ENCODE measurements at places on chromosomes 16 and 17.

GRCh38 chr16:31183432-31184428 lies 3.8 kb downstream of the FUS start:
- DNase-seq: no peak

DNA sequence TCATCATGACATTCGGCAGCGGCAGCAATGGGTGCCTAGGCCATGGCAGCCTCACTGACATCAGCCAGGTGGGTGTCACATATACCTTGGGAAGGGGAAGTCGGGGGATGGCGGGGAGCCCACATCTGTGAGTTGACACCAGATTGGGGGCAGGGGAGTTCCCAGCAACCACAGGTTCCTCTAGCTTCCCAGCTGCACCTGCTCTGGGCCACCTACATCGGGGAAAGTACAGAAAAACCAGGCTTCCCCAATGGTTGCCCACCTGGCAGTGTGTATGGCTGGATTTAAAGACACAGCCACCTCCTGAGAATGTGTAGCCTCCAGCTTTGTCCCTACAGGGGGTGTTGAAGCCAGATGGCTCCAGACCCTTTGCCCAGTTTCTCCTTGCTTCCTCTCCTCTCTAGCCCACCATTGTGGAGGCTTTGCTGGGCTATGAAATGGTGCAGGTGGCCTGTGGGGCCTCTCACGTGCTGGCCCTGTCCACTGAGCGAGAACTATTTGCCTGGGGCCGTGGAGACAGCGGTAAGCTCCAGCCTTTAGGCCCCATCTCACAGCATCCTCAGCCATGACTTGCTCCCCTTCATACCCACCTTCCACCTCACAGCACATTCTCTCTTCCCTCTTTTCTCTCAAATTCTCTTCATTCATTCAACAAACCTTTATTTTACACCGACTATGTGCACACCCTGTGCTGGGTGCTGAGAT lies 5.0 kb upstream of the TRAF4 start:
- peak; percentile 91 for DNase-seq

DNA sequence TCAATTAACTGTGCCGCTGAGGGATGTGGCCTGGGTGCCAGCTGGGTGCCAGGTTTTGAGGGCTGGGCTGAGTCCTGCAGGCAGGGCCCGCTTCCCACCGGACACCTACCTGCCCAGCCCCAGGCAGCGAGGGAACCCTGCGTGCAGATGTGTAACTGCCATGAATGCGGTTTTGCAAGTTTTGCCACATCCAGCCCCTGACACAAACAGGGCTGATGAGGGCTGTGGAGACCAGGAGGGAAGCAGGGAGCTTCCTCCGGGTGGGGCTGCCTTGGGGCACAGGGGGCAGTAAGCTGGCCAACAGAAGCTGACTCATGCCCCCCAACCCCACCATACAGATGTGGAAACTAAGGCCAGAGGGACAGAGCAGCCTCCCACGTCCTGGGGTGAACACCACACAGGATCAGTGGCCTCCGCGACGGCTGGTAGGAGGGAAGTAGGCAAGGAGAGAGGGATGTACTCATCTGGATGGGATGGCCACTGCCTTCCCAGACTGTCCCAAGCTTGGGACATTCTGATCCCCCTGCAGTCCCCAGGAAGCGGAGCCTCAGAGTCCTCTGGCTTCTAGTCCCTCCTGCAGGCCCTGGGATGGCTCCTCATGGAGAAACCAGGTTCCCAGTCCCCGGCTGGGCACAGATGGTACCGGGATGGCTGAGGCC lies 1.6 kb downstream of the UBALD1 start:
- DNase-seq: no peak

- DNase-seq: no peak
Measured at GRCh38 chr17:63138713-63139112, 172.7 kb downstream of the TANC2 start.

- no peak for DNase-seq
Measured at GRCh38 chr16:86211800-86212199, 298.5 kb upstream of the FOXF1 start.

DNA sequence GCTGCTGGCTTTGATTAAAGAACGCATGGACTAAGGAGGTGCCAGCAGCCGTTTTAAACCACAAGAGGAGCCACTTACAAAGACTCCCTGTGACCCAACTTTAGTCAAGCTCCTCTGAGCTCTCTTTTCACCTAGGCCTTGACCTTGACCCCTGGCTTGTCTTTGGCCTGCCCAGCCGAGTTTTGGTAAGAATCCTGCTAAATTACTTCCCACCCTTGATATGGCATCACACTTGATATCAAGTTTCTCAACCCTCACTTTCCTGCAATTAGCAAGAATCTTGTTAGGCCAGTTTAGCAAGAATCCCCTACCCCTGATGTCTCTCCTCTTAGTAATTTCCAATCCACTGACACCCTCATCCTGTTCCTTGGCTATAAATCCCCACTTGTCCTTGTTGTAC lies 232.8 kb upstream of the SALL1 start:
- DNase-seq: no peak

DNA sequence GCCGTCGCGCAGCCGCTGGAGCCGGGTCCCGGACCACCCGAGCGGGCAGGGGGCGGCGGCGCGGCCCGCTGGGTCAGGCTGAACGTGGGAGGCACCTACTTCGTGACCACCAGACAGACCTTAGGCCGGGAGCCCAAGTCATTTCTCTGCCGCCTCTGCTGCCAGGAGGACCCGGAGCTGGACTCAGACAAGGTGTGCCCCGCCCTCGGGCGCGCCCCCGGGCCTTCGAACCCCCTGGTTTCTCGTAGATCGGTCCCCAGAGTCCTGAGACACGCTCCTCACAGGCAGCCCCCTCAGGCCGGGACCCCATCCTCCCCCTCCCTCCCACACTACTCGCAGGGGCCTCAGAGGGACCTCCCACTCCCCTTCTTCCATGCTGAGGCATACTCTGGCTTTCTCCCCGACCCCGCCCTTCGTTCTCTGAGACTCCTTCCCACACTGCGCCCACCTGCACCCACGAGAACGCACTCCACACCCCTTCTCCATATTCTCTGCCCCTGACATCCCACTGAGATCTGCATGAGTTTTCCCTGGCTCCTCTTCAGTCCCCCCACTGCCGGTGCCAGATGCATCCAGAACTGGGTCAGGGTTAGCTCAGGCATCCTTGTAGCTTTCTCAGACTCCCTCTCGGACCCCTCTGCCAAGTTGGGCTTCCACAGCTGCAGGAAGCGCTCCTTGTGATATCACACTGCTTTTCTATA lies 523 bp downstream of the KCTD2 start:
- no peak for DNase-seq

DNA sequence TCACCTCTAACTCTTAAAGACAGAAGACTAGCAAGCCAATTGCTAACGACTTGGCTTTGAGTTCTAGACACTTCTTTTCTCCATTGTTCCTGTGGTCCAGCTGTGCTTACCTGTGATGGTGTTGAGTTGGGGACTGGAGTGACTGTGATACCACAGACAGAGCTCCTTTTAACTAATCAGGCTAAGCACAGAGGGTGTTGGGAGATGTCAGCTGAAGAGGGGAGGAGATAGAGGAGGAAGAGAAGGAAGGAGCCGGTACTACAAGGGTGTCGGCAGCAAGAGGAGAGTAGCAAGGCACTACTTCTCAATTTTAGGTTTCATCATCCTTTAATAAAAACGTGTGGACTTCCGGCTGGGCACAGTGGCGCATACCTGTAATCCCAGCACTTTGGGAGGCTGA lies 5.1 kb upstream of the MYO1D start:
- DNase-seq: no peak

- no peak for DNase-seq
Measured at GRCh38 chr17:12402963-12403622, 262.6 kb upstream of the MYOCD start.

DNA sequence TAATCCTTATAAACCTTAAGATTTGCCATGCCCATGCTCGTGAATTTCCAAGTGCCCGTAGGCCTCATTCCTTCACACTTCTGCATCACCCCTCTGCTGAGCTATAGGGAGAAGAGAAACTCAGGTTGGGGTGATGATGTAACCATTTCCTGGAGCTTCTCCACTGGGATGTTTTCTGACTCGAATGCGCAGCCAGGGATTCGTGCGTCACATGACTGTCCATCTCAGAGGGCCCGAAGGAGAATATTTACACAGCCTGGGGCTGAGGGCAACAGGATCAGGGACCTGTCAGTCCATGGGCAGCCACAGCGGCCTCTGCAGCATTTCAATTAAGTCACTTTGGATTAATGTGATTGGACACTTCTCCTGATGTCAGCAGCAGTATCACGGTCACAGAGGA lies 8.7 kb downstream of the GSG1L2 start:
- DNase-seq: no peak

- DNase-seq: no peak
Measured at GRCh38 chr16:58269526-58269925, 25.3 kb downstream of the PRSS54 start.

DNA sequence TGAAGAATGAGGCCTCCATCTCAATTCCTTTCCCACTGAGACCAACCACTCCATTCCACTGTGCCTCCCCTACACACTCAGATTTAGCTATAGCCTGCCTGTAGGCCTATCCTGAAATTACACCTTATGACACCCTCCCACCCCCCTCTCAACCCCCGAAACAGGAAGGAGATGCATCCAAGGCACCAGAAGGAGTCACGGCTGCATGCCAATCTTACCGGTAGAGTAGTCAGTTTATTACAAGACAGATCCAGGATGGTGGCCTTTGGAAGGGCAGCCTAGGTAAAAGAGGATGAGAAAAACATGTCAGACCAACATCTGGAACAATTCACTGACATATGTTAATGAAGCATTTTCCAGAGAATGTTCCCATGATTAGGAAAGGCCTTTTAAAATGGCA lies 2.6 kb downstream of the LRRC59 start:
- DNase-seq: no peak

DNA sequence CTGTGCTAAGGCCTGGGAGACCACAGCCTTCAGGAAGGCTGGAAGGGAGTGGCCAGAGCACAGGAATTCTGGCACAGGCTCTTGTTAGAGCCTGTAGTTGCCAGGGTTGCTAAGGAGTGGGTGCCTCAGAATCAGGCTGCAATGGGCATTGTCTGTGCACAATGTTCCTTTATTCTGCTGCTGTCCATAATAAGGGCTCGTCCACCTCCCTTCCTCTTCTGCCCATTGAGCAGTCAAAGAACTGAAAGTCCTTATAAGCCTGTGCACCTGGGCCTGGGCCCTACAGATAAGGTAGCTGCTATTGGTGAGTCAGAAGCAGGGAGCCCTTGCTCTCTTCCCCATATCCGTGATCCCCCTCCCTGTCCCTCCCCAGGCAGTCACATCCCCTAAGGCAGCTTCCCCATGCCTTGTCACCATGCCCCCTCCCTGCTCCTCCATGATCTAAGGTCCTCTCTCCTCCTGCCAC lies 5.4 kb upstream of the CNGB1 start:
- no peak for DNase-seq

DNA sequence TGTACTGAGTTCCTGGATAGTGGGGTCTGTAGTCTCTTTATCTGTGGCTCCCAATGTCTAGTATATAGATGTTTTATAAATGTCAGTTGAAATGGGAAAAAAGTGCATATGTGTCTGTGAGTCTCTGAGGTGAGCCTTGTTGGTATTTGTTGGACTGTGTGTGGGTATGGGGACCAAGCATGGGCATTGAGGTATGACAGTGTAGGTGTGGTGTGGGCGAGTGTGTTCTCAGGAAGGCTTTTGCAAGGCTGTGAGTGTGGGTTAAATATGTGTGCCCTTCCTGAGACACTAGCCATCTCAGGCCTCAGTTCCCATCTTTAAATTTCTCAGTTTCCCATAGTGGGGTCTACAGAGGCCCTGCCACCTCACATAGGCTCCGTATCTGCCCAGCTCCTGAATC lies 440.2 kb upstream of the CCL2 start:
- no peak for DNase-seq

DNA sequence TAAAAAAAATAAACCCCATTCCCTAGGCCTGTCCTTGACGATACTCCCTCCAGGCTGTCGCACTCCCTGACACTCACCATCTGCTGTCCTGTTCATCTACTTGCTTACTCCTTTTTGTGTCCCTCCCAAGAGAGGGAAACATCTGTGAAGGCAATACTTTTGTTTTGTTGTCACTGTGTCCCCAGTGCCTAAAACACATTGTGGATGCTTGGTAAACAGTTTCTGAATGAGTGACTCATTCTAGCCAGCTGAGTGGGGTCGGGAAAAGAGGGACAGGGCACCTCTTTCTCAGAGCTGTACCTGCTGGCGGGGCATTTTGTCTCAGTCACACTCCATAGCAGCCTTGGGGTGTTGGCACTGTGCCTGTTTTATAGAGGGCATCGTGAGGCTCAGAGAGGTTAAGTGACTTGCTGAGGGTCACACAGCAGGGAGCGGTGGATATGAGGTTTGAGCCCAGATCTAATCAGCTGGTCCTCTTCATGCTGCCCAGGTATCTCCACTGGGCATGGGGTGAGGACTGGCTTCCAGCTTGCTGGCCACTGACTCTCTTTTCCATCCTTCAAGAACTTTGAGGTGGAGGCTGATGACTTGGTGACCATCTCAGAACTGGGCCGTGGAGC lies 15.6 kb downstream of the MAP2K3 start:
- no peak for DNase-seq

DNA sequence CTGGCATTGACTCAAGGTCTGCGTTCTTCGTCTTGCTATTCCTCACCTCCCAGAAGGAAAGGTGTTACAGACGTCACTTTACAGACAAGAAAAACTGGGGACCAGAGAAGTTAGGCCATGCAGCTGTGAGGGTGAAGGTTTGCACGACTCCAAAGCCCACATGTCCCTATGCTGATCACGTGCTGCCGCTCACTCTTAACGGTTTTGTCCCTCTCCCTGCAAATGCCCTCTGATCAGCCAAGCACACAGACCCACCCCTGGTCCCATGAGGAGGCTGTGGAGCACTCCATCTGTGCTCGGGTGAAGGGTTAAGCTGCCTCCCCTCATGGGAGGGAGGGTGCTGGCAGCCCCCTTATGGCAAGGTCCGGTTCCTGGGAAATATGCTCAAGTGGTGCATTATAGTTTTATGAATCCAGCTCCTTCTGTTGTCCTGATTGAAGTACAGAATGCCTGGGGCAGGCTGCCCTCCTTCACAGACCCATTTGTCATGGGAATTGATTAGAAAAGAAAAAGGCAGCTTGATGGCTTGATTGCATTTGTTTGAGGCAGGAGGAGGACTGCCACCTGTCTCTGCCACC lies 18.8 kb downstream of the CCDC182 start:
- no peak for DNase-seq

DNA sequence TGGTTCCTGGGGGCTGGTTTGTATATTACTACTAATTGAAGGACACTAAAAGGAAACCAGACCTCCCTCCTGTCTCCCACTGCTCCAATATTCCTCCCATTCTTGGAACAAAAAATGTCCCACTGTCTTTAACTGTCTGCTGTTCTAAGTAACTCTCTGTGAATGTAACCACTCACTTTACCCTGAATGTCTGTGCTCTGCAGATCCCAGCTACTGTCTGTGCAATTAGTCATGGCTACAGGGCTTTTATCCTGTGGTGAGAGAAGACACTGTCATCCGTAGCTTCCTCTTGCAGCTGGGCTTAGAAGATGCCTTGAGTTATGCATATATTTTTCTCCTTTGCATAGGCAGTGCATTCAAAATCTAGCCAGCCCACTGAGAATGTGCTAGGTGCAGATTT lies 853.8 kb downstream of the CDH8 start:
- DNase-seq: no peak

GRCh38 chr17:39972271-39972670 lies 8.3 kb upstream of the PSMD3 start:
- no peak for DNase-seq

- peak; percentile 90 for DNase-seq
Measured at GRCh38 chr16:3123986-3124886, 10.6 kb upstream of the ZNF213 start.

Measured in memory B cell (primary cell).